WTC11 (cell line): ENCODE measurements at places on chromosomes 11 and 22.

DNA sequence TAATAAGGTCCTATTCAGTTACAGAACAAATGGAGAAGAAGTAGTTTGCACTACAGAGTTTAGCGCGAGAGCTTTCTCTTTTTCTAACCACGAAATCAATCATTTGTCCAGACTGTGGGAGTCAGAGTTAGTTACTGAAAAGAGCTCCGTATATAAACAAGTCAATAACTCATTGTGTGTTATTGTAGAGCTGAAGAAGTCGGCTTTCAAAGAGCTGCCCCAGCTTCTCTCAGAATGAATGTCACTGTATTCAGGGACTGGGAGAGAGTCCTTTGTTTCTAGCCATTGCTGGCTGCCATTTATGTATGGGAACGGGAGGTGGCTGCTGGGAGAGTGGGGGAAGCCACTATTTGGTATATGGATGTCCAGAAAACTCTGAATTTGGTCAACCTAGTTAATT is 227.8 kb downstream of the DCDC1 start:
- no peak overlapping the region for H3K27ac ChIP-seq
- DNase-seq, result no peak
- H3K4me1 ChIP-seq, result peaks cover 40% of the 10 kb centered on the region
- no peaks in the 10 kb centered on the region; the same call in 1 of the 2 replicates for H3K27me3 ChIP-seq
- no peak overlapping the region for H3K4me3 ChIP-seq
- H3K36me3 ChIP-seq, result no peaks in the 10 kb centered on the region

DNA sequence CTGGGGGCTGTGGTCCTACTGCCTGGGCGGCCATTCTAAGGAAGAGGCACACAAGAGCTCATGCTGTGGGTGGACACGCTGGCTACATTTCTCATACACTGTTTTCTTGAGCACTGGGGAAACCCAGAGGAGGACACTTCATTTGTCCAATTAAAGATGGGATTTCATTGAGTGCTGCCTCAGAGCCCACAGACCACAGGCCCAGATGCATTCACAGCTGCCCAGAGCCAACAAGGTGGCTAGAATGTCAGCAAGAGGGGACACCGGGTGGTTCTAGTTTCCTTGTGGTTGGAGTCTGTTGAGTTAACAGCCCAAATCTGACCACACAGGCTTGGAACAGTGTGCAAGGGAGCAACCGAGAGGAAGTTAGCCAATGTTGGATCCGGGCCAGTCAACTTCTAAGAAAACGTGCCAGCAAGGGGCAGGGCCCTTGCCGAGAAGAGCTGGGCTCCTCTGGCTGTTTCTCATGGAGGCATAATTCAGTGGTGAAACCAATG is 35.0 kb upstream of the SORL1 start:
- DNase-seq, result no peak
- H3K4me1 ChIP-seq, result peaks cover 13% of the 10 kb centered on the region
- no peaks in the 10 kb centered on the region for H3K27me3 ChIP-seq
- H3K4me3 ChIP-seq, result no peak overlapping the region
- no peak overlapping the region for H3K27ac ChIP-seq

GRCh38 chr11:72511393-72512047 is 77.2 kb upstream of the CLPB start:
- H3K4me3 ChIP-seq, result no peak overlapping the region
- peaks cover 25% of the 10 kb centered on the region for H3K27me3 ChIP-seq
- DNase-seq, result no peak
- peaks cover 37% of the 10 kb centered on the region for H3K36me3 ChIP-seq
- H3K27ac ChIP-seq, result no peak overlapping the region

DNA sequence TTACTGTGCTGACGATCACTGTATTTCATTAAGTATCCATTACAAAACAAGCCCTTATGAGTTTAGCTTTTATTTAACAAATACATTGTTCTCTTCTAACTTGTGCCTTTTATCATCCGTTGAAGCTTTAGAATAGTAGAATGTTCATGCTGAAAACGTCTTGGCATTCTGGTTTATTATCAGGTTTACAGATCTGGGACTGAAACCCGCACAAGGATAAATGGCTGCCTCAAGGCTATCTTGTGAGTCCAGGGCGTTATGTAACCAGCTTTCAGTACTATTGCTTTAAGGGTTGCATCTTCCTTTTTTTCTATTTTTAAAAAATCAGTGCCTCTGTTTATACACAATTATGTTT is 66.6 kb upstream of the PRODH start:
- H3K4me1 ChIP-seq, result no peaks in the 10 kb centered on the region
- H3K36me3 ChIP-seq, result no peaks in the 10 kb centered on the region
- no peaks in the 10 kb centered on the region; the same call in 1 of the 2 replicates for H3K27me3 ChIP-seq
- DNase-seq, result no peak

DNA sequence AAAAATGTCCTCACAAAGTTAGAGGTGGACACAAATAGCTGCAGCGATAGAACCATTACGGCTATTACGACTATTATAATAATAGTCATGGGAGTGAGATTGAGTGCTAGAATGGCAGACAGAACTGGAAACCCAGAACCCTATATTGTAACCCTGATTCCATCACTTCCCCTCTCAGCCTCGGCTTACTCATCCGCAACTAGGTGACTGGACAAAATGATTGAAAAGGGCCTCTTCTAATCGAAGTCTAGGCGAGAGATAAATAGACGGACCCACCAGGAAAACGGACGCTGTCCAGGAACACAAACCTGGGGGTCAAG is 629 bp downstream of the PSMA1 start:
- no peaks in the 10 kb centered on the region for H3K27me3 ChIP-seq
- H3K27ac ChIP-seq, result peak overlapping the region; percentile 97
- peak overlapping the region; percentile 96 for H3K4me3 ChIP-seq
- peaks cover 11% of the 10 kb centered on the region for H3K4me1 ChIP-seq
- peaks cover 22% of the 10 kb centered on the region for H3K36me3 ChIP-seq

DNA sequence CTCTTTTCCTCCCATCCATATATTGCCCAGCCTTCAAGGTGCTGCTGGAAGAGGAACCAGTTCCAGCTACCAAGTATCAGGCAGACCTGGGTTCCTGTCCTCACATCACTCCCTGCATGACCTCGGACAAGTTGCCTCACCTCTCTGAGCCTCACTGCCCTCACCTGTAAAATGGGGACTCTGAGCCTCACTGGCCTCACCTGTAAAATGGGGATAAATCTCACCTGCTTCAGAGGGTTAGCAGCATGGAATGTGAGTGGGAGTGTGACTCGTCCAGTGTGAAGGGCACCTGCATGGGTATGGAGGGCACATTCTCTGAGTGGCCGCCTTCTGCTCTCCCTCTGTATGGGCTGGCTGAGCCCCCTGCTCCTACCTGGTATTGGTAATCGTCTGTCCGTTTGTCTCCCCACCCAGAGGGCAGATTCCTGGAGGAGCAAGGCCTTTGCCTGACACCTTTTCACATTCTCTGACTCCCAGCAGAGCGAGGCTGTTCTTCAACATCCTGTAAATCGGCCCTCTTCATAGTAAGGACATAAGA is 3.7 kb downstream of the GRIK4 start:
- H3K27me3 ChIP-seq, result peaks cover 17% of the 10 kb centered on the region
- H3K27ac ChIP-seq, result no peak overlapping the region
- H3K4me3 ChIP-seq, result no peak overlapping the region
- H3K4me1 ChIP-seq, result peaks cover 29% of the 10 kb centered on the region
